ENCODE measurements at places on chromosomes 6 and 20.

DNA sequence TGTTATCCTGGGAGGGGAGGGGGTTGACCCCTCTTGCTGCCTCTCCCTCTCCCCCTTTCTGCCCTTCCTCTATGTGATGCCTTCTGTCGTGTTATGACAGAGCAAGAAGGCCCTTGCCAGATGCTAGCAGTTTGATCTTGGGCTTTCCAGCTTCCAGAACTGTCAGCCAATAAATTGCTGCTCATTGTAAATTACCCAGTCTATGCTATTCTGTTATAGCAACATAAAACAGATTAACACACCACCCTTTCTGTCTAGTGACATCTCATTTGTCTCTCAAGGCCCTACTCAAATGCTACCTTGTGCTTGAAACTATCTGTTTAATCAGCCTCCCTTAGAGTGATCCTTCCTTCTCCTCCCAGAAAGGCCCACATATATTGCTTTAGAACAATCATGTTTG lies 16.4 kb upstream of the MAP3K4 start:
- no peak for DNase-seq

DNA sequence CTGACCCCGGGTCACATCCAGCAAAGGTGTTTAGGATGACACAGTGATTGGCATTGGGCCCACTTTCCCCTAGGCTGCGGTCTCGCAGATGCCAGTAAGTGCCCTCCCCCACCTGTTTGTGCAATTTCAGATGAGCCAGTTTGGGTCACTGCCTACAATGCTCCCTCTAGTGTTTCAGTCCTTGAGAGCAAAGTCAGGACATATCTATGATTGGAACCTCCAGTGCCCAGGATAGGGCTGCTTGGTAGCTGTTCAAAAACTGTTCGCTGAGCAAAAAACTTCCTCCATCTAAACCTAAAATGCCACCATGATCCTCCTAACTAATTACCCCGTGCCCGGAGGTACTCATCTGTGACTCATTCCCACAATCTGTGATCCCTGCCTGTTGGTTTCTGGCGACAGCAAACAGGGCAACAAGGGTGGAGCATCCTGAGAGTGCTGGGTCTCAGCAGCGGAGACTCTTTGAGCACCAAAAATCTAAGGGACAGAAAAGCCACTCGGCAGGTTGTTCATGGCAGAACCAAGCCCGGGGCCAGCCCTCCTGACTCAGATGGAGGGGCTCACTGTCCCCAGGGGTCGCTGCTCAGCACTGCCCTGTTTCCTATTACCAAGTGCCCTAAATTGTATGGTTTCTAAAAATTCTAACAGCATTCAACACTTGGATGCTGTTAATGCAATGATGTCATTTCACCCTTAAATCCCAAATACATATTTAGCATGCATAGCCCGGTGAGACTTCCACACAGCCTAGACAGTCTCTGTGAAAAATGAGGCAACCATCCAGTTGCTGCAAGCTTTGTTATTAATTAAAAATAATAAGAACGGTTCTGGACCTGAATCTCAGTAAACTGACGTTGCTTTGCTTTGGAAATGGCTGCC lies 5.0 kb downstream of the VSX1 start:
- DNase-seq, result no peak

- no peak for DNase-seq
Measured at GRCh38 chr6:90538278-90539046, 48.4 kb downstream of the MAP3K7 start.

DNA sequence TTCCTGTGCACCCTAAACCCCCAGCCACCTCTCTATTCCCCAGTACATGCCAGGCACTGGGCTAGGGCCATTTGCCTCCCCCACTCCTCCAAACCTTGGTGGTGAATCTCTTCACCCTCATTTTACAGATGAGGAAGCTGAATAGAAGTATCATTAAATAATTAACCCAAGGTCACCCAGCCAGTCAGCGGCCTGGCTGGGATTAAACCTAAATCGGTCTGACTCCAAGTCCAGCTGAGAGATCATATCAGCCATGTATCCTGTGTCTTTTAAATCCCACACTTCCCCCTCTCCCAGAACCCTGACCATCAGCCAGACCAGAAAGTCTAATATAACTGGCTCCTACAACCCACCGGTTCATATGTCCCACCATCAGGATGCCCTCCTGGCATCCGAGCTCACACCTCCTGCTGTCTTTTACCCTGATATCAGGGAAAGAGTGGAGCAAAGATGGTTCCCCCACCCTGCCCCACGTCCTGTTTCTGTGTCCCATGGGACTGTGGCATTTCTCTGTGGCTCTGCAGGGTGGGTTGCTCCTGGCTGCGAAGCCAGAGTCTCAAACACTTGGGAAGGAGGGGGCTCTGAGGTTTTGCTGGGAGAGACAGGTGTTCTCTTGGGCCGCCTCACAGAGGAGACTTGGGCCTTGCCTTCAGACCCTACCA lies 145.3 kb downstream of the VEGFA start:
- no peak for DNase-seq

- peak; percentile 64 for DNase-seq
Measured at GRCh38 chr6:137641474-137642077, 147.4 kb upstream of the OLIG3 start.

GRCh38 chr6:53587291-53587690 lies 42.4 kb upstream of the GCLC start:
- no peak for DNase-seq

- DNase-seq, result no peak
Measured at GRCh38 chr6:15775741-15776140, 112.9 kb upstream of the DTNBP1 start.

GRCh38 chr6:41591859-41592502 lies 45.8 kb downstream of the FOXP4 start:
- peak; percentile 58 for DNase-seq

GRCh38 chr20:57387945-57388371 lies 3.2 kb upstream of the RBM38 start:
- no peak for DNase-seq

GRCh38 chr6:125733516-125734300 lies 15.7 kb upstream of the HEY2 start:
- DNase-seq, result no peak

DNA sequence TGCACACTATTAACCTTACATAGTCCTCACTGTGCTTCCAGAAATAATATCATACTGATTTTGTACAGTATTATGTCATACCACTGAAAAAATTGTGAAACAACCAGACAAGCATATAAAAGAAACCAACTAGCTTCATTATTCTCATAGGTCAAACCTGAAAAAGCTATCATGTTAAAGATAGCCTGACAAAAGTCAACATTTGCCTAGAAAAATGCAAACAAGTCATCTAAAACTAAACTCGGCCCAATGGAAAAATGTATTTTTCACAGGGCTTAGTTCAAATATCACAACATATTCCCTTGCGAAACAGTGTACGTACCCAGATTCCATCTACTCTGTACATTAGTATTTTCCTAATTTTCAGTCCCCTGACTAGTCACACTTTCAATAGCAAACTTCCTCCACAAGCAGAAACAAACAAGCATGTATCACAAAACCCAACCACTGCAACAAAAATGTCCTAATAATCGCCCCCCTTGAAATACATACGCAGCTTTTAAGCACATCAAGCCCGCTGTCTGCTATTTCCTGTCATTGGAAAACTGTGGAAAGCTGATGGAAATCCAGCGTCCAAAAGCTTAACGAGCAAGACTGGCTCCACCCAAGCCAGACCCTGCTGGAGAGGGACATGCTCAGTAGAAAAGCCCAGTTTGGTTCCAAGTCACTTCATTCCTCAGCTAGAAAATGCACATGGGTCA lies 93.1 kb downstream of the EPB41L2 start:
- DNase-seq, result no peak

GRCh38 chr6:170505306-170505705 lies 47.8 kb downstream of the PSMB1 start:
- DNase-seq, result peak; percentile 90

DNA sequence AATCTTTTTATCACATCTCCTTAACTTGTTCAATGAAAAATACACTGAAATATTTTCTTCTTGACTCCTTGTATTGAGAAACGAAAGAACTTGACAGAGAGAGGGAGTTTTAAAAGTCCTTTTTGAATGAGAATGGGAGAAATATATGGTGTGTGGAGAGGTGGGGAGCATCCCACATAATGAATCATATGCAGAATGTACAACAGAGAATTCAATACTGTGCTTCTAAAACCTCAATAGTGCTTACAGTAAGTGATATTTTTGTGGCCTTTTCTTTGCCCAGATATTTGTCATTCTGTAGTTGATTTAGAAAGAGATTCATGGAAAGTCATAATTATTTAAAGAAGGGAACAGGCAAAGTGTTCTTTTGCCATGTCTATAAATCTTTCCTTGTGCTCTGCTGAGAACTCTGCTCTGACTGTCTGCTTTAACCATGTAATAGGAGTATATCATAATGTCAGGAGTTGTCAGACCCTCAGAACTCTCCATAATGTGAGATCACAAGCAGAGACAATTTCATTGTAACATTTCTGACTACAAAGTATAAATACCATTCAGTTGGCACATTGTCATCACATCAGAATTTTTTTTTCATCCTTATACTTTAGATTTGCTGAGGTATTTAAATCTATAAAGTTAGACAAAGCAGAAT lies 32.8 kb upstream of the HS3ST5 start:
- no peak for DNase-seq

- DNase-seq, result no peak
Measured at GRCh38 chr6:85983032-85983659, 340.5 kb upstream of the SYNCRIP start.

Data from NCI-H1436 (cell line).